ENCODE measurements at places on chromosomes 7 and 10.

DNA sequence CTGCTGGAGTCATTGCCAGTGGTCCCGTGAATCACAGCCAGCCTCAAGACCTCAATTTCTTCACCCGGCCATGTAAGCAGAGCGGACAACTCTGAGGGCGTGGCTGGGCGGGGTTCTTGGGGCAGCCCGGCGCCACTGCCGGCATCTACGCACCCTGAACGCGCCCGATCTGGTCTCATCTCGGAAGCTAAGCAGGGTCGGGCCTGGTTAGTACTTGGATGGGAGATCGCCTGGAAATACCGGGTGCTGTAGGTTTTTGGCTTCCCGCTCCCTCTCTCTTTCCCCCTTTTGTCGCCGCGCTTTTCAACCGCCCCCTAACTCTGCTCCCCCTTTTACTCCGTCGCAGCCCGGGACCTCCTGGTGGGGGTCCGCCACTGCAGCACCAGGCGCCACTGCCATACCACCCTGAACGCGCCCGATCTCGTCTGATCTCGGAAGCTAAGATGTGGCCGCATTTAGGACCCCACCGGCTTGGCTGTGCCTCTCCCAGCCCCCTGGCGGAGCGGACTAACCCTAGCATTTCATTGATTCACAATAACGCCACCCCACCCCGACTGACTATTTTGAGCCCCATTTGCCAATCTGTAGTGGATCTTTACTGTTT, 25.3 kb downstream of the GARIN1A start:
- DNase-seq: peak; percentile 69

DNA sequence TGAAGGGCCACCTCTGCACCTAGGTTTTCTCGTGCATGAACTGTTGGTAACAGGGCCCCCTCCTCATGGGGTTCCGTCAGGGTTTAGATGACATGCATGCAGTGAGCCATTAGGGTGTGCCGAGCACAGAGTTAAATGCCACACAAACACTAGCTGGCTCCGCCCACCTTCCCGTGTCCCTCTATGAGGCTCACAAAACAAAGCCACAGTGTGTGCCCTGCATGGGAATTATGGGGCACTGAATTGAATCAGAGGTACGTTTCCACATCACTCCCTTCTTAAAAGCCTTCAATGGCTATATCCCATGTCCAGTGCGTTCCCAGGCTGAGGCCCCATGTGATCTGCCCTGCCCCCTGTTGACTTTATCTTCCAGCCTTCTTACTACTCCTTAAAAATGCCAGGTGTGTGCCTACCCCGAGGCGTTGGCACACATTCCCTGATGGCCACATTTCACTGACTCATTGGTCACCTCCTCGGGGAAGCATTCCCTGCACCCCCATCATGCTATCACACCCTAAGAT, 35.7 kb downstream of the GSDME start:
- DNase-seq: no peak

DNA sequence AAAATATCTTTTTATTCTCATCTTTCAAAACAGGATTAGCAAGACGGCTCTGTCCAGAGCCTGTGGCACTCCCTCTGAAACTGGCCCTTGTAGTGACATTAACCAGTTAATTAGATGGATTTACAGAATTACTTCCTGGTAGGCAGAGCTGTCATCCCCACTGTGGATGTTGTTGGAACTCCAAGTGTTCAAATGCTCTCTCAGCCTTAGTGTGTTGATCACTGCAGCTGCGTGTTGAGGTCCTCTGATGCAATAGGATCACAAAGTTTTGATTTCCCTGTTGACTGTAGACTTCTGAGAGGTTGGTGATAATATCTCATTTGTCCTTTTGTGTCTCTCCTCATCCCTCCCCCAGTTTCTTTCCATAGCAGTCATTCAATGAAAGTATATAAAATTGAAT, 117.3 kb upstream of the CDK6 start:
- no peak for DNase-seq

DNA sequence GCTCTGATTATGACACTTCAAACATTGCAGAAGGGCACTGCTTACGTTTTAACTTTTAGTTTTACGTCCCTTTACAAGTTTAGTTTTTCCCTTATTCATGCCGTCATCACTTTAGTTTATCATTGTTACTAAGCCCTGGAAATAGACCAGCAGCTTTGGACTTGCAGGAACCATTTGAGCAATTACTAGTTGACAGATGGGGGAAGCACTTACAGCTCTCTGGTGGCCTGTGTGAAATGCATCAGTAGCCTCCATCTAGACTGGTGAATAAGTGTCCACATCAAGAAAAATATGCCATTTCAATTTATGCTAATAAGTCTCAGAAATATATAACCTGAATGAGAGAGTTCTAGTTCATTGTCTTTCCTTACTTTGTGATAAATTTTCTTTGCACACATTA, 194.9 kb upstream of the GRM3 start:
- peak; percentile 45 for DNase-seq

DNA sequence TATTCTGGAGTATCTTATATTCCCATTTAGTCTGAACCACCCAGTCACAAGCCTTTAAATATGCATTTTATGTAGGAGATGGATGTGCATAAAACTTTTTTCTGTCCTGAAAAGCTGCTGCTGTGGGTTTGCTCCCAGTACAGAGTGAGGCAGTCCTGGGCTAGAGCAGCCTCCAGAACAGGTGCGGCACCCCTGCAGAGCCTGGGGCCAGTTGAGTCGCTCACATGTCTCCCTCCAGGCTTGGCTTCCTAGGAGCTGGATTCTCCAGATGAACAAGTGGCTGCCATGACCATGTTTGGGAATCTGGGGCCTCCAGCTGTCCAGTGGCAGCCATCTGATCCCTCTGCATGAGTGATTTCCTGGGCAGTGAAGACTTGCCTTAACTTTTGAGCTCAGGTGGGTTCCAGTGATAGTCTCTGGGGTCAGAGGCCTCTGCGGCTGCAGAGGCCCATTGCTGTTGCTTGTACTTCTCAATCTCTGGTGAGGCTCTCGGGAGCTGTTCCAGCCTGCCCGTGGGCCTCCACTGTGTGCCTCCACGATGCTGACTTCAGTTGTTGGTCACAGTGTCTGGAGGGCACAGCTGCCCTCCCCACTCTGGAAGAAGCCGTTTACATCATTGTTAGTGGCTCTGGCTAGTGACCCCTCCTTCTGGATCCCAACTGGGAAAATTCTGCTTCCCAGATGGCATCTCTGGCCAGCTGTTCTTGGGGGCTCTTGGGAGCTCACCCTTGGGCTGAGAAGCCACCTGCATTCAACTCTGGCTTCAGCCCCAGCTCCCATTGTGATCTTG, 120.4 kb downstream of the EMX2 start:
- no peak for DNase-seq

DNA sequence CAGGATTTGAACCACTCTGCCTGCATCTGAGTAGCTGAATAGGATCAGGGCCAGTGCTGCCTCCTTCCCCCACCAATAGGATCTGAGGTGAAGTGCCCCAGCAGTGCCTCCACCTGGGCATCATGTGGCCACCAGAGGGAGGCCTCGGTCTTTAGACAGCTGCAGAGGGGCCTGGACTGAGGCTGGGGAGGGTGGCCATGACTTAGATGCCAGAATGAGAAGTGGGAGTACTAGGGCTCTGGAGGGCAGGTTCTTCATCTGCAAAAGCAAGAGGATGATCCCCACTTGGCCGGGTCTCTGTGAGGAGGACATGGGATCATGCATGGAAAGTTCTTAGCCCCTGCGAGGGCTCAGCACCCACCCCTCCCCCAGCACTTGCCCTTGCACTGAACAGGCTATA, 56.9 kb downstream of the NEUROG3 start:
- DNase-seq: peak; percentile 60

- DNase-seq: no peak
Measured at GRCh38 chr7:66239467-66239856, 34.3 kb downstream of the TPST1 start.

DNA sequence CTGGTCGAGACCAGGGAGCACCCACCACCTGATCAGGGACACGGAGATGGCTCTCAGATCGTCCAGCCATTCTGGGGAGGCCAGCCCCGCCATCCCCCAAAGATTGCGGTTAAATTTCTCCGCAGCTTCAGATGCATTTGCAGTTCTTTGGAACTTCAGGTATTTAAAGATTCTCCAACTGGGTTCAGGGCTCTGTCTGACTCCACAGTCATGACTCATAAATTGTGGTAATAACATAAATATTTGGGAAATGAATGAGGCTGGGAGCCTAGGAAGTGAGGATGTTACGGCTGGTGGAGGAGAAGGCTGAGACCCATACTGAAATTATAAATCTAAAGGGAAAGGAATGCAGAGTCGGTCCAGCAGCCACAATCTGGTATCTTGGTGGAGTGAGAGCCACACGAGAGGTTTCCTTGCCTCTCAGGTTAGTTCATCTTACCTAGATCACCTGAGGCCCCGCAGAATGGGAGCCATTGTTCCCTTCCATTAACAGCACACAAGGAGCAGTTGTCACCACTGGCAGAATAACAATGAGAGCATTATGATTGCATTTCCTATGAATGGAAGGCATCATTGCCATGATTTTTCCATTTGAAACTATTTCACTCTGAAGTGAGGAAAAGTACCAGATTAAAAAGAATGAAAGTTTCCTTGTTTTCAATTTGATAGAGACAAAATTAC, 26.7 kb upstream of the DNAJB6 start:
- peak; percentile 12 for DNase-seq

DNA sequence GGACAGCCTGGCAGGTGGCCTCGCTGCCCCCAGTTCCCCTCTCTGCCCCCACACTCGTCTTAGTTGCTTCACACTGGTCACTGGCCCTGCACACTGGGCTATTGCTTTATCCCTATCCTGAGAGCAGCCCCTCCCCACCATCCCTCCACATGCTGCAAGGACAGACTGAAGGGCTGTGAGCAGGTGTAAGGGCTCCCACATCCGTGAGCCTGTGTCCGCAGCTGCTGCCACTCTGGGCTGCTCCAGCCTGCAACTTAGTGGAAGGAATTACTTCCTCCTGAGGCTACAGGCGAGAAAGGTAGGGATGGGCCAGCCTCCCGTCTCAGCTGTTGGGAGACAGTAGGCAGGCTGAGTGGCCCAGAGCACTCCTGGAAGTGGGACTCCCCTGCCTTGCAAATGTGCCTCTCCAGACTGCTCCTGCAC, 3.8 kb downstream of the RARRES2 start:
- DNase-seq: no peak

- no peak for DNase-seq
Measured at GRCh38 chr10:50358925-50359687, 107.8 kb upstream of the ASAH2 start.

DNA sequence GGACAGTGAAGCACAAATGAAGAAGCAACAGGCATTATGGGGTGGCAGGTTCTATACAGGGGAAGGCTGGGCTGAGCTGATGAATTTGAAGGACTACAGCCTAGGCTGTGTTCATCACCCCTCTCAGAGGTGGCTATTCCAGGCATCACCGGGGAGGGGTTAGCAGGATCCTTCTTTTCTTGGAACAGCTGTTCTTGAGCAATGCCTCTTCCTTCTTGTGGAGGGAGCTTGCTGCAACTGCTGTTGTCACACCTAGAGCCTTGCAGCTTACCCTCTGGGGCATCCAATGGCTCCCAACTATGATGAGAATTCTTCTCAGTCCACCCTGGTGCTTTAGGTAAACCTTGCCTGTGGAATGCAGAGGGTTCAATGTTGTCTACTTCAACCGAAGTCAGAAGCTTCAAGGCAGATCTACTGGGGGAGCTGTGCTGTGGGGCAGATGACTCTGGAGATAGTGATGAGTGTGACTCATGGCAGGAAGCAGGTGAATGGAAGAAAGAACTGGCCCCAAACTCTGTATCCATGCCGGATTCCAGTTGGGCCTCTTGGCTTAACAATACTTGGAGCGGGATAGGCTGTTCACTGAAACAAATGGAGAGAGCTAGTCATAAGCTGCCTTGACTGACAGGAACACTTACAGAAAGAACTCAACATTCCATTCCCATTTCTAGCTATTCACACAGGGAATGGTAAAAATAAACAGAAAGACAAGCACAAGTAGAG, 21.5 kb upstream of the PPP3CB start:
- no peak for DNase-seq

GRCh38 chr10:99527526-99528493, 4.9 kb upstream of the NKX2-3 start:
- DNase-seq: peak; percentile 83

DNA sequence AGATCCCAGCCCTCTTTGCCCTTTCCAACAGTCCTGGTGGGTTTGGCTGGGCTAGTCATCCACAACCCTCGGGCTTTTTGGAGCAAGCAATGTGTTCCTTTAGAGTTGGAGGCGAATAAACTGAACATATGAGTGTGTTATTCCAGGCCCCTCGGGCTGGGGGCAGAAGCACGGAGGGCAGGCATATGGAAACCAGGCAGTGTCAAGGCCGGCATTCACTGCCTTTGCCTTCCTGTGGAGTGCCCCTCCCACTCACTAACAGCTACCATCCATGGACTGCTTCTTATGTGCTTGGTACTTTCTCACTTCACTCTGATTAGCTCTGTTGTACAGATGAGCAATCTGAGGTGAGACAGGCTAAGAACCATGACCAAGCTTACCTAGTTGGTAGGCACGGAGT, 53.9 kb upstream of the EFCAB10 start:
- no peak for DNase-seq

- DNase-seq: no peak
Measured at GRCh38 chr7:48411619-48412018, 240.4 kb downstream of the ABCA13 start.

DNA sequence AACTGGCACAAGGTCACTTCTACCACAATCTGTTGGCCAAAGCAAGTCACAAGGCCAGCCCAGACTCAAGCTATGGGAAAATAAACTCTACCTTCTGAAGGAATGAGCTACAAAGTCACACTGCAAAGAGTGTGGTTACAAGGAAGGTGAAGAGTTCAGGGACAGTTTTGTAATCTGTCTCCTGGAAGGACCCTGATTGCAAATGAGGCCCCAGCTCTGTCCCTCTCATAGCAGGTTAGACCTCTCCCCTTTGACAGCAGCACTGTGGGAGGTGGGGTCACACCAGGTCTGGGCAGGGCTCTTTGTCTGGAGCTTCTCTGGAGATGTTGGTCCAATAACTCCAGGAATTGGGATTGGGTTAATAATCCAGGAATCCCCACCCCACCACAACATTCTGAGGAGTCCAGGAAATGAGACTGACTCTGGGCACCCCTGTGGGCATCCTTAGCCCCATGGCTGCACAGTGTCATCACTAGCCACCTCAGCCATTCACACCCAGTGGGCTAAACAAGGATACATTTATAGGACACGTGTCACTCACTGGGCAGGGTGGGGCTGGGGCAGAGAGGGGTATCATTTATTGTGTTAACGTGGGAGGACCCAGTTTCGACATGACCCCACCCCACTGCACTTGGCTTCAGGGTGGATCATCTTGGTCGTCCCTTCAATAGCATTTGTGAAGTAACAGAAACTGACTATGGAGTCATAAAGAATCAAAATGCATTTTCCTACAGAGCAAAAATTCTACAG, 23.7 kb upstream of the C10orf105 start:
- DNase-seq: no peak

GRCh38 chr7:157974678-157975230, 612.9 kb downstream of the PTPRN2 start:
- DNase-seq: no peak
